ENCODE measurements at places on chromosomes 16 and 17.

- peaks cover 24% of the 10 kb centered on the region for H3K4me1 ChIP-seq
- no peak for DNase-seq
- peaks cover 1% of the 10 kb centered on the region for H3K27me3 ChIP-seq
- H3K4me3 ChIP-seq, result no peak overlapping the region
- H3K36me3 ChIP-seq, result no peaks in the 10 kb centered on the region
Observed at GRCh38 chr17:77962348-77962747, 3.8 kb downstream of the TNRC6C start.

DNA sequence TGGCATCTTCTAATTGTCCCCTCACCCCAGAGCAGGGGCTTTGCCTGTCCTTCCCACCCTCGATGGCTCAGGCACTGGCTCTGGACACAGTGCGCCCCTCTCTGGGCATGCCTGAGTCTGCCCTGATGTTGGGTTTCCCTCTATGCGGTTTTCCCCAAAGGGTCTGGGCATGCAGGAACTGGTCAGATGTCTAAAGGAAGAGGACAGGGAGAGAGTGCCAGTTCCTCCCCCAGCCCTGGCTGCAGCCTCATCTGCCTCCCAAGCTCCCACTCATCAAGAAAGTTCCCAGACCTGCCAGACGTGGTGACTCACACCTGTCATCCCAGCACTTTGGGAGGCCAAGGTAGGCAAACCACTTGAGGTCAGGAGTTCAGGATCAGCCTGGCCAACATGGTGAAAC, 41.3 kb upstream of the PABPN1L start:
- peaks cover 14% of the 10 kb centered on the region for H3K4me1 ChIP-seq
- DNase-seq, result no peak
- H3K36me3 ChIP-seq, result no peaks in the 10 kb centered on the region
- no peak overlapping the region for H3K27ac ChIP-seq
- H3K4me3 ChIP-seq, result no peak overlapping the region

DNA sequence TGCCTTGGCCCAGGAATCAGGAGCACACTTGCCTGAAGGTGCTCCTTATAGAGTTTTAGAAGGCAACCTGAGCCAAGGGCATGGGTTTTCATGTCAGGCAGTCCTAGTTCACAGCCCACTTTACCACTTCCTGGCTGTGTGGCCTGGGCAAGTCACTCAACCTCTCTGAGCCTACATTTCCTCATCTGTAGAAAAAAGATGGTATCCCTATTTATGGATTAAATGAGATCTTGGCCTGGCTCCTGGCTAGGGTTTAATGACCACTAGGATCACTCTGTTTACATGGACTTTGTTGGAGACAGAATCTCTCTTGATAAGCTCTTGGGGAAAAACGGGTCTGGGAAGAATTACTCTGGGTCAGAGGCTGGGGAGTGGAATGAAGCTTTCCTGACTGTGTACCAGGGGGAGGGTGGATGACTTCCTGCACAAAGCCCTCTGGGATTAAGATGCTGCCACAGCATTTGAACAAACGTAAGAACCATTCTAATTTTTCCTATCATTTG, 2.3 kb downstream of the MT2A start:
- H3K27ac ChIP-seq, result no peak overlapping the region
- H3K27me3 ChIP-seq, result peaks cover 6% of the 10 kb centered on the region
- H3K36me3 ChIP-seq, result no peaks in the 10 kb centered on the region
- DNase-seq, result no peak

GRCh38 chr16:5016967-5017677, 16.6 kb downstream of the NAGPA start:
- DNase-seq, result no peak
- peaks cover 9% of the 10 kb centered on the region for H3K27me3 ChIP-seq
- H3K27ac ChIP-seq, result no peak overlapping the region
- no peaks in the 10 kb centered on the region for H3K36me3 ChIP-seq
- no peaks in the 10 kb centered on the region for H3K4me1 ChIP-seq

DNA sequence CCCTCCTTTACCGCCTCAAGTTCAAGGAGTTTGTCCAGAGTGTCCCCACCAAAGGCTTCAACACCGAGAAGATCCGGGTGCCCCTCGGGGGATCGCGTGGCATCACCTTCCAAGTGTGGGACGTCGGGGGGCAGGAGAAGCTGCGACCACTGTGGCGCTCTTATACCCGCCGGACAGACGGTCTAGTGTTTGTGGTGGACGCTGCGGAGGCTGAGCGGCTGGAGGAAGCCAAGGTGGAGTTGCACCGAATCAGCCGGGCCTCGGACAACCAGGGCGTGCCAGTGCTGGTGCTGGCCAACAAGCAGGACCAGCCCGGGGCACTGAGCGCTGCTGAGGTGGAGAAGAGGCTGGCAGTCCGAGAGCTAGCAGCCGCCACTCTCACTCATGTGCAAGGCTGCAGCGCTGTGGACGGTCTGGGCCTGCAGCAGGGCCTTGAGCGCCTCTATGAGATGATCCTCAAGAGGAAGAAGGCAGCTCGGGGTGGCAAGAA, 1.1 kb downstream of the ARL4D start:
- no peak for DNase-seq
- peaks cover 5% of the 10 kb centered on the region for H3K36me3 ChIP-seq
- no peaks in the 10 kb centered on the region for H3K27me3 ChIP-seq
- no peak overlapping the region for H3K27ac ChIP-seq
- H3K4me3 ChIP-seq, result no peak overlapping the region

DNA sequence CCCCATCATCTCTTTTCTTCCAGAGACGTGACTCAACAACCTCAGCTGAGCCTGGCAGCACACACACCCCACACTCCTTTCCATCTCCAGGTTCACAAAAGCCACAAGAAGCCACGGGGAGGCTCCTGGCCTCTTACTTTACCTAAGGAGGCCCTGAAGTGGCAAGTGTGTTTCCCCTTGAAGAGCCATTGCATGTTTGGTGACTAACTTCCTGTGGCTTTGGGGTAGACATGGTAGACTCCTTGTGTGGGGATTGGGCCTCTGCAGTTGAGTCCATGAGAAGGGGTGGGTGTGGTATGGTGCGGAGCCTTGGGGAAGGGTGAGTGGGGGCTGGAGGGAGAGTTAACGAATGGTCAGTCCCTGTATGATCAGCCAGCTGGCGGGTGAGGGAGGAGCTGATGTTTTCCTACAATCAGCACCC, 24.2 kb downstream of the SAP30BP start:
- no peak overlapping the region for H3K4me3 ChIP-seq
- H3K4me1 ChIP-seq, result no peaks in the 10 kb centered on the region
- no peaks in the 10 kb centered on the region for H3K27me3 ChIP-seq
- H3K36me3 ChIP-seq, result peaks cover 98% of the 10 kb centered on the region

DNA sequence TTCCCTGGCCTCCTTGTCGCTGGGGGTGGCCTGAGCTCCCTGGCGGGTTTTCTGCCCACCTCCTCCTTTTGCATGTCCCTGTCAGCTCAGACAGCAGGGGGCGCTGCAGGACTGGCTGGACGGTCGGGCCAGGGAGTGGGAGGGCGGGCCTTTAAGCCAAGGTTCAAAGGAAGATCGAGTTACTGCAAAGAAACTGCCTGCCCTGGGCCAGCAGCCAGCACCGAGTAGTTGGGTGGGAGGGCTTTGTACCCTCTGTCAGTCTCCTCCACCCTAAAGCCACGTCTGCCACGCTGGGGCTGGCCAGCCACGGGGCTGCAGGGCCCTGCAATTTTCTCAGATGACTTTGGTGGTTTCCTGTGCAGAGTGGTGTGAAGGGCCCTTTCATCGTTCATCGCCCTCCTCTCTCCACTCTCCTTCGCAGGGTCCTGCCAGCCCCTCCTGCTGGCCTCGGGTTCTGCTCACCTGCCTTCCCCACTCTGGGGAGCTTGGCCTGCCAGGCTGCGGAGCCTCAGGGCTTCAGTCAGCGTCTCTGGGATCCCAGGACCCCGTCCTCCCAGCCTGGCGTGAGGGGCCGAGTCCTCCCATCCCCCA, 12.3 kb downstream of the GPR142 start:
- no peak overlapping the region for H3K4me3 ChIP-seq
- H3K4me1 ChIP-seq, result peaks cover 5% of the 10 kb centered on the region
- H3K27ac ChIP-seq, result no peak overlapping the region

- H3K4me3 ChIP-seq, result no peak overlapping the region
- no peak overlapping the region for H3K27ac ChIP-seq
- no peaks in the 10 kb centered on the region for H3K4me1 ChIP-seq
- no peaks in the 10 kb centered on the region for H3K27me3 ChIP-seq
Observed at GRCh38 chr17:41015454-41015853, 6.5 kb upstream of the KRTAP3-1 start.

DNA sequence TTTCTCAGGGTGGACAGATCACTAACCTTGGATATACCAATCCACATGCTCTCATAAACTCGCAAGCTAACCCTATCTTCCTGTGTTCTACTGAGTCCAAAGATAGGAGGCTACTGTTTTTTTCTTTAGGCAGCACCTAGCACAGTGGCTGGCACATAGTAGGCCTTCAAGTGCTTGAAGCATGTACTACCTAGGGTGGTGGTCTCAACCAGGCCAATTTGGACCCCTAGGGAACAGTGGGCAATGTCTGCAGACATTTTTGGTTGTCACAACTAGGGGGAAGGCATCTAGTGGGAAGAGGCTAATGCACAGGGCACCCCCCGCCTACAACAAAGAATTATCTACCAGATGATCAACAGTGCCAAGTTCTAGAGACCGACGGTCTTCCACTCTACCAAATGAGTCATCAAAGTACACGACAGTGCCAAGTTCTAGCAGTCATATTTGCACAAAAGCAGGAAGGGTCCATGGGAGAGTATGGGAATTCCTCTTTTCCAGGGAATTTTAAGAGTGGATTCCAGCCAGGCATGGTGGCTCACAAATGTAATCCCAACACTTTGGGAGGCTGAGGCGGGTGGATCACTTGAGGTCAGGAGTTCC, 390.3 kb downstream of the SLC39A11 start:
- H3K4me1 ChIP-seq, result no peaks in the 10 kb centered on the region
- H3K27ac ChIP-seq, result no peak overlapping the region
- no peaks in the 10 kb centered on the region for H3K27me3 ChIP-seq
- H3K36me3 ChIP-seq, result no peaks in the 10 kb centered on the region
- no peak overlapping the region for H3K4me3 ChIP-seq
- no peak for DNase-seq

DNA sequence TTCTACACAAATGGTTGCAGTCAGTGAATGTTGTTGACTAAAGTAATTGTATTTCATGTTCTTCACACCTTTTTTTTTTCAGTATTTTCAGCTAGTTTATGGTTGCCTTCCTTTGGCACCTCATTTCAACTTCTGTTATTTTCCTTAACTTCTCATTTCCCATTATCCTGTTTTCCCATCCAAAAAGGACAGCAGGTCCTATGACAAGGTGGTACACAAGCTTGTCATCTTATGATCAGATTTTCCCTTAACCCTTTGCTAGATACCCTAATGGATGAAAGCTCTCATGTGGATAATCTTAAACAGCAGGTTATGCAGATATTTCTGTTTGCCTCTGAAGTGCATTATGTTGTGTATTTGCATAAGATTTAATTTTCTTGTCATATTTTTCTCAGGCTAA, 7.1 kb upstream of the ASIC2 start:
- no peak overlapping the region for H3K27ac ChIP-seq
- H3K4me3 ChIP-seq, result no peak overlapping the region
- no peak for DNase-seq
- H3K27me3 ChIP-seq, result no peaks in the 10 kb centered on the region
- H3K4me1 ChIP-seq, result no peaks in the 10 kb centered on the region

DNA sequence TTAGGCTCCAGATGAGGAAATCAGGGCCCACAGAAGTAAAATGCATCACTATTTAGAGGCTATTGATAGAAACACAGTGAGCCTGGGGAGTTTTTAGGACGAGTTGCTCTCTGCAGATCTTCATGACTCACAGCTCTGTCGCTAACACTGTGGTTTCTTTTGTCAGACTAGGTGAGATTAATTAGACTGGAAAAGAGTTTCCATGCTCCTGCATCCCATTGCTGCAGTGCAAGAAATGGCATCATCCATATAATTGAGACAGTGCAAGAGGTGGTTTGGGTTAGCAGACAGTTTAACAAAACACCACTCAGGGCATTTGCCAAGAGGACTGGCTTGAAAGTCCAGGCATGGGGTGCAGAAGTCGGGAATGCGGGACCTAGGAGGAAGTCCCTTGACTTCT, 198.8 kb upstream of the CACNG5 start:
- H3K36me3 ChIP-seq, result no peaks in the 10 kb centered on the region
- no peak overlapping the region for H3K4me3 ChIP-seq
- no peak overlapping the region for H3K27ac ChIP-seq
- no peaks in the 10 kb centered on the region for H3K4me1 ChIP-seq

- no peak for DNase-seq
- H3K4me3 ChIP-seq, result no peak overlapping the region
- H3K36me3 ChIP-seq, result no peaks in the 10 kb centered on the region
- no peaks in the 10 kb centered on the region for H3K4me1 ChIP-seq
- no peak overlapping the region for H3K27ac ChIP-seq
Observed at GRCh38 chr17:12398441-12399051, 267.1 kb upstream of the MYOCD start.

DNA sequence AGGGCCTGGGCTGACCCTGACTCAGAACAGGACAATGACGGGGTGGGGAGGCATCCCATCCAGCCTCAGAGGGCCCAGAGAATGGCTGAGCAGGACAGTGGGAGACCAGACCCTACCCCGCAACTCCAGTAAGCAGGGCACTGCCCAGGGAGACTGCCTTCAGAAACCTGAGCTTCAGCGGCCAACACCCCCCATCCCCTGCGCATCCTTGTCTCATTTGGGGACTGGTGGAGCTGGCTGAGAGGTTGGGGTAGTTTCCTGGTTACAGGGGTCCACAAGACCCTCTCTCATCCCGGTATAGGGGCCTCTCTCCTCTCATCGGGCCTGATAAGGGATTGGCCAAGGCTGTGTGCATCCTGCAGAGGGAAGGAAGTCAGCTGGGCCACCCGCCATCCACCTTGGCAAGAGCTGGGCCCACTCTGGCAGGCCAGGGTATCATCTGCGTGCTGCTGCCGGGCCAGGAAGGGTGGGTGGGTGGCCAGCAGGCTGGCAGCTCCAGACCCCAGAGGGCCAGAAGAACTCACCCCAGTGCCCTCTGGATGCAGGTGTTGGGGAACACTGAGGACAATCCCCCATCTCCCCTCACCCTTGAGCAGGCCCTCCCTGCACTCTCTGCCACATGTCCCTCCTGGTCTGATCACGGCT, 229.1 kb downstream of the KATNIP start:
- no peak overlapping the region for H3K4me3 ChIP-seq
- H3K4me1 ChIP-seq, result peaks cover 9% of the 10 kb centered on the region
- no peaks in the 10 kb centered on the region for H3K36me3 ChIP-seq

GRCh38 chr16:69131167-69131838, 1.1 kb downstream of the CHTF8 start:
- H3K4me1 ChIP-seq, result no peaks in the 10 kb centered on the region
- H3K4me3 ChIP-seq, result peak overlapping the region; percentile 99
- H3K27me3 ChIP-seq, result no peaks in the 10 kb centered on the region
- peaks cover 71% of the 10 kb centered on the region for H3K36me3 ChIP-seq
- DNase-seq, result peak; percentile 21

GRCh38 chr17:57908278-57908677, 46.9 kb downstream of the CUEDC1 start:
- peaks cover 5% of the 10 kb centered on the region for H3K36me3 ChIP-seq
- peaks cover 32% of the 10 kb centered on the region for H3K4me1 ChIP-seq
- H3K4me3 ChIP-seq, result no peak overlapping the region
- H3K27me3 ChIP-seq, result no peaks in the 10 kb centered on the region

All from neuronal stem cell (in vitro differentiated cells).